Natural killer cell (primary cell): ENCODE measurements at places on chromosomes 16 and 17. TPM values are rescaled to one million over a fixed set of nuclear protein-coding genes. Genes with fewer than 3 reads are reported as not detected.

BCKDK gene
- total RNA-seq = 9.9 TPM

ERBB2 gene
- total RNA-seq = 82.1 TPM

CA7 gene
- not detected for total RNA-seq

PLCG2 gene
- 298 TPM for total RNA-seq

SCGB1C2 gene
- total RNA-seq = not detected

GCGR gene
- not detected for total RNA-seq

HOXB3 gene
- total RNA-seq = 15.6 TPM

SLC4A1 gene
- total RNA-seq = not detected

OR3A2 gene
- 0.80 TPM for total RNA-seq

VTN gene
- total RNA-seq = not detected

MYO1D gene
- total RNA-seq = 10.5 TPM

CCL17 gene
- total RNA-seq = not detected

KCNH6 gene
- not detected for total RNA-seq

TEKT1 gene
- total RNA-seq = not detected

LYRM1 gene
- 15.3 TPM for total RNA-seq

MT1A gene
- total RNA-seq = not detected

ENPP7 gene
- total RNA-seq = 0.95 TPM

C17orf50 gene
- total RNA-seq = not detected

CIITA gene
- total RNA-seq = 11.5 TPM

RCVRN gene
- total RNA-seq = 1.7 TPM

FBXO39 gene
- total RNA-seq = 0.43 TPM

CAVIN1 gene
- total RNA-seq = 0.20 TPM

WNT9B gene
- not detected for total RNA-seq

FNDC8 gene
- total RNA-seq = not detected

LPO gene
- total RNA-seq = not detected

KIF2B gene
- total RNA-seq = not detected

SPN gene
- 435 TPM for total RNA-seq

PIPOX gene
- total RNA-seq = 3.0 TPM

TRIM25 gene
- total RNA-seq = 100 TPM

TUBG2 gene
- total RNA-seq = 7.8 TPM

C1QL1 gene
- not detected for total RNA-seq

EFNB3 gene
- not detected for total RNA-seq
